ENCODE measurements at places on chromosomes 12 and 14. TPM values are rescaled to one million over a fixed set of nuclear protein-coding genes. Genes with fewer than 3 reads are reported as not detected.

- no peak for DNase-seq
Observed at GRCh38 chr14:58780605-58781004, 142.8 kb downstream of the DACT1 start.

- no peak for DNase-seq
Observed at GRCh38 chr12:68505970-68506369, 104.7 kb upstream of the RAP1B start.

GRCh38 chr14:72500234-72500838 is 393.6 kb downstream of the DPF3 start:
- DNase-seq = no peak

GRCh38 chr14:24713404-24713803 is 79.4 kb upstream of the GZMB start:
- no peak for DNase-seq

GRCh38 chr12:44654646-44655639 is 221.2 kb downstream of the NELL2 start:
- no peak for DNase-seq

- DNase-seq = no peak
Observed at GRCh38 chr12:76033081-76034011, 1.8 kb upstream of the PHLDA1 start.

DNA sequence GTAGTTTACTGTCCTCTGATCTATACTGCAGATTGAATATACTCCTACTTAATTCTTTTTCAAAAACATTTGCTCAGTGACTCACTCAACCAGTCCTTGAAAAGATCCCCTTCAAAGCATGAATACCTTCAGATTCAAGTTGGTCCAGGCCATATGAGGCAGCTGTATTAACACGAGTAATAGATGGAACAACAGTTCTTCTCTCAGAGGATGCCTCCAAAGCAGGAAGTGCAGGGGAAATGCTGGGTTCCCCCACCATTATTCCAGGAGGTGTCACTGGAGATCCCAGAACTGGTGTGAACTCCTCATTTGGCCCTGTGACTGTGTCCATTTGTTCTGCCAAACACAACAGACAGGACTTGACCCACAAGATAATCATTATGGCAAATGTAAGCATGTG is 20.6 kb downstream of the ARMH4 start:
- DNase-seq = no peak

DNA sequence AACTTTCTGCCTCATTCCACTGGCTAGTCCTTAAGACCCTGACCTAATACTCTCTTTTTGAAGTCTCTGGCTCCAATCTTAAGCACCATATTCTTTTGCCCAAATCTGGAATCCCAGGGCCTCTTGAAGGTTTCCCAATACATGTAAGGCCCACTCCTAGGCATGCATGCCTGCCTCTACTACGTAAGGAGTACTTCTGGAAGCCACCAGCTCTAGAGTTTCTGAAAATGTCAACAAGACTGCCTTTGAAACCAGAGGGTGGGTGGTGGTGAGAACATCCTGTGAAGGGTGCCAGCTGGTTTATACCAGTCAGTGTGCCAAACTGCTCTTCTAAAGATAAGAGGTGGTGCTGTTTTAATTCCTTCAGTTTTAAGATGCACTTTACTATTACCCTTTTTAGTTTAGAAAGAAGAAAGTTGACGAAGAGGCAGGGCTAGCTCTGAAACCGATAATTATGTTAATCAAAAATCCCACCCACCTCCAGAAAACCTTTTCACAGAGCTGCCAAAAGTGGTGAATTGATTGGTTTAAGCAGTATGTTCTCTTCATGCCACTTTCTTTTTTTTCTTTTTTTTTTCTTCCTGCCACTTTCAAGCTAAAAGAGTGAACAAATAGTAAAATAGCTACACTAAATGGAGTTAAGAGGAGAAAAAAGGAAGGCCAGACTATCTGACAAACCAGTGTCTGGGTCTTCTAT is 8.7 kb upstream of the WDR89 start:
- peak; percentile 38 for DNase-seq

- no peak for DNase-seq
Observed at GRCh38 chr14:57293866-57294837, 25.4 kb downstream of the AP5M1 start.

The NTS gene
- total RNA-seq = not detected

The TPCN1 gene
- total RNA-seq = 23.7 TPM

The CLEC2A gene
- total RNA-seq = not detected

The KRT78 gene
- not detected for total RNA-seq

The JPH4 gene
- total RNA-seq = 0.13 TPM
